Astrocyte of the spinal cord (primary cell): ENCODE measurements at places on chromosomes 16 and 17.
A peak's percentile ranks its signal among the peaks of the same experiment; 100 is the strongest.

DNA sequence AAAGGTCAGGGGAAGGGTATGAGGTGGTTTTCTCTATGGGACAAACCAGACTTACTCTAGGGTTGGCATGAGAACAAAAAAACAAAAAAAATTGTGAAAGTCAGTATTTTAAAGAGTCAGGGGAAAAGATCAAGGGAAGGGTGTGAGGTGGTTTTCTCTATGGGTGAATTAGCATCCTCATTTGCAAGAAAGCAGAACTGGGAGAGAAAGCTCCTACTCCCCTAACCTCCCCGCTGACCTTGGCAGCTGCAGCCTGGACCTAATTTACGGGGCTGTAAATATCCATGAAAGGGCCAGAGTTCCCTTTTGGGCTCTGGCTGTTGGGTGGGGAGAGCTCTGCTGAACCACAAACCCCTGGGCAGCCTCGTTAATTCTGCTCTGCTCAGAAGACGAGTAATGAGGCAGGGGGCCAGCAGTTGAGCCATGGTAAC is 10.6 kb downstream of the RHBDL3 start:
- DNase-seq = no peak

DNA sequence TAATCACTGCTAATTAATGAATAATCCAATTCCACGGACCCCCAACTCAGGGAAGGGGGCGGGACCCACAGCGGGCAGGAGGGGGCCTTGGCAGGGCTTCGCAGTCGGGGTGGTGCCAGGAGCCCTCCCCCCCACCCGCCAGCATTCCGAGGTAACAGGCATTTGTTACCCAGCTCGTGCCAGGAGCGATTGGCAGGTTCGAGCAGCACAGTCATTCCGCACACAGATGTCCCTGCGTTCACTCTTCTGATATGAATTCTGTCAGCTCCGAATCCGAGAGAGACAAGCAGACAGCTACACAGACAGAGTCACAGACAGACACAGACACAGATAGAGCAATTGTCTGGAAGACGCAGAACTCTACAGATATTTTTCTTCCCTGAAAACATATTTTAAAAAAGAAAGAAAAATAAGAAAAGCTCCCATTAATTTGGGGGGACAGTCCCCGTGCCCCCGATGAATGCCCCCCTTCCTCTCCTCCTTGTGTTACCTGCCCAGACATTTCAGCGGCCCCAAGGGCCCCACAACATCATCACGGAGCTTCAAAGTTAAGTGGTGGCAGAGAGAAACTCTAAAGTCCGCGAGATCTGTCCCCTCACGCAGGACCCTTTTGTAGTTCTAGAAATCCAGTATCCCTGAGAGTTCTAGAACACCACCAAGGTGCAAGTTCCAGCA is 10.2 kb downstream of the NEUROD2 start:
- no peak for DNase-seq

DNA sequence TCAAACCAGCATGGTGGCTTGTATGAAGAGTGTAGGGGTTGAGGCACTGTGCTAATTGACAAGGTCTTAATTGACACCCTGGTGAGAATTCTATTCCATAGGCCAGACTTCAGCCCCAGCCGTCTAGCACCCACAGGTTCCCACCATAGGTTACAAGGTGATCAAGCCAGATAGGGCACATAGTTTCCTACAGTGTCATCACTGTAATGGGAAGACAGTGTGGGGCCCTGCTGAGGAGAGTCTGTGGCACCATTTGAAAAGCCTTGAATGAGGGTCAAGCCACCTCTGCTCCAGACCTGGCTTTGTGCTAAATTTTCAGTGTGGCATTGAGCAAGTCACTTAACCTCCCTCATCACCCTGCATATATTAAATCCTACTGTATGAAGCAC is 36.2 kb downstream of the YPEL2 start:
- DNase-seq = no peak

- no peak for DNase-seq
Measured at GRCh38 chr17:80116921-80117380, 15.6 kb downstream of the GAA start.

DNA sequence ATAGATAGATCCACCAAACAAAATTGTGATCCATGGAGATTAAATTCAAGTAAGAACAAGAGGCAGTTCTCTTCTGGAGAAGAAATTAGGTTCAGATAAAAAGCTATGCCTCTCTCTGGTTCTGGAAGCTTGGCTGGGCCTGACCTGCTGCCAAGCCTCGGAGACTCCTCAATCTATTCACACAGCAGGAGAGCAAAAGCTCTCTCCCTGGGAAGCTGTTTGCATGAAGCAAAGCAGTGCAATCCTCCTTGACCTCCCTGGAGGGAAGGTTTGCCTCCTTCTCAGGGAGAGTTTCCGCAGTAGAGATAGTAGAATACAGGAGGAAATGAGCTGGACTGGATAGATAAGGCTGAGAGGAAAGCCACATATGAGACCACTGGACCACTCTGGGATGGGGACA is 78.1 kb upstream of the GNAO1 start:
- DNase-seq = no peak

GRCh38 chr17:46886310-46886663 is 34.9 kb downstream of the WNT9B start:
- DNase-seq = no peak

- DNase-seq = no peak
Measured at GRCh38 chr17:43412166-43412565, 13.4 kb downstream of the ARL4D start.

DNA sequence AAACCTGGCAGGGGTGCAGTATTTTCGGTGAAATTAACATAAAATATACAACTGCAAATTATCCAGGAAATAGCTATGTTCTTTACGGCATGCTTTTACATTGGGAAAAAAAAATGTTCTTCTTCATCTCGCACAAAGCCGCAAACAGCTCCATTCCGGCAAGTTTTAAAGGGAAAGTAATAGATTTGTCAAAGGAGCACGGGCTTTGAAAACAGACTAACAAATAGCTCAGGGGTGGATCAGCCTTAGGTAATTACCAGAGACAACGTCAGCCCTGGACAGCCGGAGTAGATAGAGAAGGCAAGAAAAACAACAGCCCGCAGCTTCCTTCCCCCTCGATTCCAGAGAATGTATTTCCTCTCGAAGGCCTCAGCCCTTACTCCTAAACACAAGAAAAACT is 222.5 kb downstream of the C16orf78 start:
- DNase-seq = peak; percentile 61

- peak; percentile 42 for DNase-seq
Measured at GRCh38 chr17:75317671-75318070, 28.4 kb upstream of the SLC25A19 start.

GRCh38 chr17:60598001-60598736 is 1.8 kb upstream of the PPM1D start:
- no peak for DNase-seq

DNA sequence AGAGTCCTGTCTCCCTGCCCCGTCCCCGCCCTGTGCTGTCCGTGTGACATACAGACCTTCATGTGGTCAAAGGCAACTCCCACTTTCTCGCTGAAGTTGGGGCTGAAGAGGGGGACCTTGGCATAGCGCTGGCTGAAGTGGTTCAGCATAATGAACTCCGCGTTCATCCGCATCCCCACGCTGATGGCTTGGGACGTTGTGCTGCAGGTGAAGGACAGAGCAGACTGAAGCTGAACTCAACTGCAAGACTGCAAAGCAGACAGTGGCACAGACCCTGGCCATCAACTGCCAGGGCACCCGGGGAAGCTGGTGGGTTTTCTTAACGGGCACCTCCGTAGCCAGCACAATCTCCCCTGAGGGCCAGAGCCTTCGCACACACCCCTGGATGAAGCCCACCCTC is 24.2 kb downstream of the ELAC2 start:
- DNase-seq = no peak
